ENCODE measurements at places on chromosomes 7 and 10.

DNA sequence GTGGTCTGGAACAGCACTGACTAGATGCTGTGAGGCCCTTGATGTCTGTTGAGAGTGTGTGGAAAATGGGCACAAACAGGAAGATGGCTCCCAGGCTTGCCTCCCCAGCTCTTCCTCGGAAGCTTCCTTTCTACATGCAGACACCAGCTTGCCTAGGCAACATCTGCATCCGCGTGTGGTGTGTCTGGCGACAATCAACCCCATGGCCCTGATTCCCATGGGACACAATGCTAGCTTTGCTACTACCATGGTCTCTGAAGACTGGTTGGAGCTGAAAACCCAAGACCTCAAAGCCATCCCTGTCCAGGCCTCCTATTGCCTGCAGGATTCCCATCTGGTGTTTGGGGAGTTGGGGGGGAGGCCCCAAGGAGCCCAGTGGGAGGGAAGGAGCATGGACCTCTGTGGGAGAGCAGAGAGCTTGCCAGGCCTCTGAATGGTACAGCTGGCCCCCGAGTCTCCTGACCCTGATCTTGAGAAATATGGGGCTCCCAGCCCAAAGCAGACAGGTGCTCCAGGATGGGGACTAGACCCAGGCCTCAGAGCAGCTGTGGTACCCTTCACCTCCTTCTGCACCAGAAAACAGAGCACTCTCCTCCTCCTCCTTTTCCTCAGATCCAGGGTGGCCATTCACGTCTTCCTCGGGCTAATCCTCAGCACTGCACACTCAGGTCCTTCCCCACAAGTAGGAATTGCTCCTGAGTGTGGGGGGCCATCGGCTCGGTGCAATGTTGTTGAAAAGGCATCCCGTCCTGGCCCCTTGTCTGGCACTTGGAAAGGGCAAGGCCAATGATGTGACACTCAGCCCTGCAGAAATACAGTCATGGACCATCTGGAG, 57.6 kb downstream of the ARHGAP22 start:
- DNase-seq, result no peak

- DNase-seq, result no peak
These were observed 177.1 kb upstream of the PTER start for GRCh38 chr10:16259726-16260125.

GRCh38 chr7:150400008-150400787, 21.1 kb downstream of the ZNF775 start:
- DNase-seq, result no peak

DNA sequence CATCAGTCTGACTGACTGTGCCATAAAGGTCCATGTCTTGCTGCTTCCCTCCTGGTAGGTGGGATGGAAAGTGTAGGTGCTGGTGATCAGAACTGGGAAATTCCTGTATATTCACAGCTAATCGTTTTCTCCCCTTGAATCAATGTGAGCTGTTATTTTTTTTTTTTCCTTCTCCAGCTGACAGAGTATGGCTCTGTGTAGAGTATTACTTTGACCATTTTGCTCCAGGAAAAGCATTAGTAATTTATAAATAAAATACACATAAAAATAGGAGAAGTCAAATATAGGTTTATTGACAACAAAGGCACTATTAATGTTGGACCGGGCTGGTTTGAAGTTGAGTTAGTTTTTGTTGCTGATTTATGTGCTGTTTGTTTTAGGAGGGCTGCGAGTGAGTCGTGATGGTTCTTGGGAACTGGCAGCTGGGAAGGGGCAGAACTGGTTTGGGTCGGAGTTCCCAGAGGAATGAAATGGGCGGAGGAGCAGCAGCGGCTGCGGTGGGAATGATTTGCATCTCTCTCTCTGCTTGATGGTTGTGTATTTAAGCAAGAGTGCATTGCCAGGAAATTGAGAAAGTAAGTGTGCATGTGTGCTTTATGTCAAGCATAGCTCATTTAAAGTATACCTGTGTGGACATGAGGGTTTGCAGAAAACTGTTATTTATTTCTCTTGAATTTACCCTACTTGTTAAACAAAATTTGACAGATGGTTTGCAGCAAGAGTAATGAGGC, 80.9 kb downstream of the LRMDA start:
- no peak for DNase-seq

DNA sequence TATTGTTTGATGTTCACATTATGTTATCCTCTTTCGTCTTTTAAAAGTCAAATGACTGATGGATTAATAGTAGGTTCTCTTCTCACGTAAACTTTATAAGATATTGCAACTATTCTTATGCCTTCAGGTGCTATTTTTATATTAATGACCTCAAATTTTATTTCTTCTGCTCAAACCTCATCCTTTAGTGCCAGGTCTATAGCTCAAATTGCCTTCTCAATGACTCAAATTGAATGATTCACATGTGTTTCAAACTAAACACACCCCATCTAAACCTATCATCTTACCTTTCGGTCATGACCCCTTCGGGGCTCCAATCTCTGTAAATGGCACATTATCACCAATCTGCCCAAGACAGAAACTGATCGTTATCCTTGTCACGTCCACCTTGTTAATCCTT, 22.0 kb upstream of the LIPF start:
- no peak for DNase-seq

- no peak for DNase-seq
These were observed 204.8 kb downstream of the TNS3 start for GRCh38 chr7:47376991-47377616.

DNA sequence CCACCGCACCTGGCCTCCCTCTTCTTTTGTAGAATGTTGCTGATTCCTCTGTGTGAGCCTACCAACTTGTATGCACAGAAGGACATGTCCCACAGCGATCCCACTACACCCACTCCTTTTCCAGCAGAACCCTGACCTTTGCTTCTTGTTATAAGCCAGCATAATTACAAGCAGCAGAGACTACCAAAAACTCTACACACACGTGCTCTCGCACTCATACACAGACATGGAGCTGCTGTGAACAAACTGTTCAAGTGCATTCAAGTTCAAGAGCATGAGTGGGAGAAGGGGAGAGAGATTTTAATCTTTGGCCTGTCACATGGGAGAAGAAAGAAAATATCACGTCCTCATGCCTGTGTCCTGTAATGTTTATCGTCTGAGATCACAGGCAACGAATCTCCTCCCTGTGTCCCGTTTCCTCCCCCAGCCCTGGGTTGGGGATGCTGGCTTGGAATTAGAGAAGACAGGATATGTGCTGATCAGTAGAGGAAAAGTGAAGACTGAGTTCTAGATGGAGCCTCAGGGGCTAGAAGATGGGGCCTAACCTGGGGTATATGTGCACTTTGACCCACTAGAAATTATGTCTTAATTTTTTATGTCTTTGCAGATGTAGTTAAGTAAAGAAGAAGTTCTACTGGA, 79.6 kb downstream of the NHLRC2 start:
- no peak for DNase-seq

- no peak for DNase-seq
These were observed 45.4 kb downstream of the TRIM24 start for GRCh38 chr7:138505361-138505873.

GRCh38 chr10:70260734-70261133, 23.1 kb downstream of the NPFFR1 start:
- DNase-seq, result no peak

- DNase-seq, result no peak
These were observed 5.8 kb upstream of the AOC1 start for GRCh38 chr7:150846291-150847115.

DNA sequence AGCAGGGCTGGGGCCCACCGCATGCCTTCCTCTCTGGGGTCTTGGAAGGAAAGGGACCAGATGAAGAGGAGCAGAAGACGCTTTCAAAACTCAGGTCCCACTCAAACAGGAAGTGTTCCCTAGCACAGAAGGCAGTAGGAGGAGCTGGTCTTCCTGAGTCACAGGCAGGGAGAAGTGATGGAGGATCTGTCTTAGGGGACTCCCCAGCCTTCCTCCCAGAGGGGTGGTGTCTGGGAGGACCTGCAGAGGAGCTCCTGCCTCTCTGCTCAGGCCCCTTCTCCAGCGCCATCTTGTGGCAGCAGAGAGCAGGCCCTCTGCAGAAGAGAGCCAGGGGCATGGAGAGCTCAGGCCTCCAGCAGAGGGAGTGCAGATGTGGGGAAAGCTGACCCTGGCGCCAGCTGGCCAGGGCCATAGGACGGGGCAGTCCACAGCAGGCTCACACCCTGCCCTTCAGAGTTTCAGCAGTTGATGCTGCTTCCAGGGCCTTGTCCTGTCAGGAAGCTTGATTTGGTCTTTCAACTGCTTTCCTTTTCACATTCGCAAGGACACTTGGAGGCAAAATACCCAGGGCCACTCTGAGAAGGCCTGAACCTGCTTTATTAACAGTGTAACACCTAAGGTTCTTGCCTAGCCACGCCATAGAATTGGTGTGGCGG, 62.2 kb upstream of the TARP start:
- DNase-seq, result peak; percentile 65

GRCh38 chr10:50544857-50545429, 78.8 kb downstream of the SGMS1 start:
- DNase-seq, result no peak

DNA sequence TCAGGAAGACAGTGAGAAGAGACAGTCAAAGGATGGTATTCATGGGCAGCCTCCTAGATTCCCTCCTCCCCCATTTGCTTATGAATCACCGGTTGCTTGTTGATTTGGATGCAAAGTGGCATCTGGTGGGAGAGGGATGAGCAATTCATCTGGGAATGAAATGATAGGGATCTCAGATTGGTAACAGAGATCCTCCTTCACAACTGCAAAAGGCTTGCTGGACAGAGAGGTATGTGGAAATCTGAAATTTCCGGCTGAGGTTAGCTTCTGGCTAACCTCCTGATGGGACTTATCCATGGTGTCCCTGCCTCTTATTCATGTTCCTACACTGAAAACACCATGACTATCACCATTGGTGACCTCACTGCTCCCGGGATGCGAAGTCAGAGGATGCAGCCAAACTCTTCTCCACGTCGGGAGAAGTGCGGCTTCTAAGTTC, 48.4 kb upstream of the PODXL start:
- no peak for DNase-seq

DNA sequence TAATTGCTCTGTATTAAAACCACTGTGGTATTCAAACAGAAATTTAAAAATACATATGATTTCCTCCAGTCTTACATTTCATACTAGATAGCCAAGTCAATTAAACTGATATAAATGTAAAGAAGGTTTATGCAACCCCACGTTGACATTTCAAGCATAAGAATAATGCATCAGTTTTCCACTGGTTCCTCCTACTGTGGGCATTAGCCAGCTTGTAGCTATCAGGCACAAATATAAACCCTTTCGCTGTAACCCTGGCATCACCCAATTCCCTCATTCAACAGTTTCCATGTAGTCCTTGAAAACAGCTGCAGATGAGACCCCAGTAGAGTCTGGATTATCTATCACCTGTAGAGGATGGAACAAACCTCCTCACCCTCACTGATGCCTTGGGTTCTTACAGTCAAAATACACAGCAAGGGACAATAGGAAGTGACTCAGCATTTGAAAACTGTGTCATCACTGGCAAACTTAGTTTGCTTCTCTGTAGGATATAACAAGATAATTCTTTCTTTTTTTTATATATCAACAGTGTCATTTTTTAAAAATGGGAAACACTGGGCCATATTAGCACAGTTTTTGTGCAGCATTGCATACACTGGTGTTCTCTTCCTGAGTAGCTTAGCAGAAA, 113.0 kb downstream of the PDE1C start:
- no peak for DNase-seq

DNA sequence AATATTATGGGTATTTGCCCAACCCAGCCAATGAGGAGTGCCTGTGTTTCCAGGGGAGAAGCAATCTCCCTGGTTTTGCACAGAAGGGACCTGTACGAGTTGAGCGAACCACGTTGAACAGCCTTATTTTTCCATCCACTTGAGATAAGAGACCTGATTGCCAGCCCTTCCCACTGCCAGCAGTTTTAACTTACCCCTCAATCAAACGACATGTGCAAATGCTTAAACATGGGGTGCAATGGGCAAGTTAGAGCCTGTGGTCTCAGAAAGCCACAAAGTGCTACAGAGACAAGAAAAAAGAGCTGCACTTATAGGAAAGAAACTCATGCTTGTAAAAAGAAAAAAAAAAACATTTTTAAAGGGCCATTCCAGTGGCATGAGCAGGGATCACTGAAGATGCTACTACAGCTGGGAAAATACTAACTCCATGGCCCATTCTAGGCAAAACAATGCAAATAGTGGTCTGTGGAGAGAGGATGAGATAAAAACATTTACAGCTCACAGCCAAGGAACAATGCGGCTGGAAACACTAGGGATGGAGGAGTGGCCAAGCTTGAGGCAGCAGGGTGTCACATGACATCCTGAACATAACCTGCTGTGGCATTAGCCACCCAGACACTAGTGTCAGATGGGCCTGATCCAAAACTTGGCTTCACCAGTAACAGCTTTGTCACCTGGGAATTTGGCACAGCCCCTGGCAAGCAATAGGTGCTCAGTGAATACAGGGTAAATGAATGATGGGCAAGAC, 162.8 kb downstream of the ELMO1 start:
- DNase-seq, result no peak

DNA sequence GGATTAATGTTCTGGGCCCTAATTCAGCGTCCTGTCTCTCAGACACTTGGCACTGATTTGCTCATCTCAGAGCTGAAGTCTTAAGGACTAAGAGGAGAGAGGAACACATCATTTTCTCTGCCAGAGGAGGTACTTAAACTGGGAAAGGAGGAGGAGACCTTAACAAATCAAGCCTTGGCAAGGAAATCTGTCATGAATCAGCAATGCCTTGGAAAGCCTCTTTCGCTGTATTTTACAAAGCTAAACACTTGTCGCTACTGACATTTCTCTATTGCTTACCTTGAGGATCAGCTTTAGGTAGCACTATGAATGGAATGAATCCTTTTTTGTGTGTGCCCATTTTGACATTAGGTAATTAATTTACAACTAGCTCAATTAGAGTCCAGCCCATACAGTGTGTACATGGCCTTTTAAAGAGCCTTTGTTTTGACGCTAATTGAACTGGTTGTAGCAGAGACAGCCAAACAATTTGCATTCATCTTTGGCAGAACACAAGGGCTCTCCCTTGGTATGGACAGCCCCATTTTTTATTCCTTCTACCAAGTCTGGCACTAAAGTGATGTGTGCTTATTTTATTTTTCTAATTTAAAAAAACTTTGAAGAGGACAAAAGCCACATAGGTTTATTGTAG, 37.4 kb downstream of the AUTS2 start:
- no peak for DNase-seq

DNA sequence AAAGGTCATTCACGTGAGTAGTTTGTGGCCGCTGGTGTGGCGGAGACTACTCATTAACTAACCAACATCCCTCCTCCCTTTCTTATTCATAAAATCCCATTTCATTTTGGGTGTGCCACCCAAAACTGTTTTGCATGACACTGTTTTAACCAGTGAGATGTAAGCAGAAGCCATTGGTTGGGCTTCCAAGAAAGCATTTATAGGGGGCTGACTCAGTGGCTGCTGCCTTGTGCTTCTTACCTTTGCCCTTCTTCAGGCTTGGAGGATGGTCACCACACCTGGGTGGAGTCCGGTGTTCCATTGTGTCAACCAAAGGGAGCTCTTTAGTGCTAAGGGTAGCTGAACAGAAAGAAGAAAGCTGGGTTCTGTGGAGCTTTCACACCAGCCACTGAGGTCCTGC, 37.2 kb upstream of the EPC1 start:
- DNase-seq, result no peak

- peak; percentile 5 for DNase-seq
These were observed 27.3 kb upstream of the IFRD1 start for GRCh38 chr7:112422842-112423496.
